ENCODE measurements at places on chromosomes 11 and 22.
A peak's percentile ranks its signal among the peaks of the same experiment; 100 is the strongest.

- DNase-seq, result peak; percentile 86
Measured at GRCh38 chr22:37019309-37020191, at the start of the genes MPST and TST. Gene MPST (plus strand): TSS chr22:37019742. CDS start chr22:37019837, 95 bp downstream. Gene TST (minus strand): TSS chr22:37019447. CDS start chr22:37018732, 715 bp downstream.

GRCh38 chr11:69321877-69322361 lies 28.0 kb downstream of the MYEOV start:
- DNase-seq, result peak; percentile 95

DNA sequence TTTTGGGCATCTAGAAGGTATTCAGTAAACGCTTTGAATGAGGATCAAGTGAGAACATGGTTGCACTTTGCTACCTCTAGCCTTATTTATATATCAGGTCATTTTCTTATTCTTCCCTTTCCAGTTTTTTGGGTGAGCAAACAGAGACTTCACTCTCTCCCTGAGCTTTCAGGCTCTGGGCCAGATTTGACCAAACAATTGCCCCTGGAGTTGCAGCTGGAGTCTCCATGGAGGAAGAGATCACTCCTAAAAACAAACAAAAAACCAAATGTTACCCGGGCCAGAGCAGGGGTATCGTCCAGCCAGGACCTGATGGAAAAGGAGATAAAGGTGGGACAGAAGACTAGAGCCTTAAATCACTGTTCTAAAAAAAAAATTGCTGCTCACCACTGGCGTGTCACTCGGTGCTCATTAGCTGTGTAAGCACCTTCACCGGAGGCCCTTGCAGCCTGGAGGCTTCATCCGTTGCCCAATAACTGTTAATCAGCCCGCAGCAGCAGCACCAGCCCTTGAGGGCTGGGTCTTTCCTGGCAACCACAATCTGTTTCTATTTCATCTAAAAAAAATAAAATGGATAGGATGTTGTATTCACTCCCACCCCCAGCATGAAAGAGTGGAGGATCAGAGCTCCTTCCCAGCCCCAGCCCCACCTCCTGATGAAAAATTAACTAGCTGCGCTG lies 125.0 kb downstream of the PKNOX2 start:
- no peak for DNase-seq

GRCh38 chr11:119520966-119521365 lies 98.0 kb upstream of the THY1 start:
- DNase-seq, result no peak

GRCh38 chr22:48748113-48748859 lies 1079.4 kb downstream of the BRD1 start:
- no peak for DNase-seq

DNA sequence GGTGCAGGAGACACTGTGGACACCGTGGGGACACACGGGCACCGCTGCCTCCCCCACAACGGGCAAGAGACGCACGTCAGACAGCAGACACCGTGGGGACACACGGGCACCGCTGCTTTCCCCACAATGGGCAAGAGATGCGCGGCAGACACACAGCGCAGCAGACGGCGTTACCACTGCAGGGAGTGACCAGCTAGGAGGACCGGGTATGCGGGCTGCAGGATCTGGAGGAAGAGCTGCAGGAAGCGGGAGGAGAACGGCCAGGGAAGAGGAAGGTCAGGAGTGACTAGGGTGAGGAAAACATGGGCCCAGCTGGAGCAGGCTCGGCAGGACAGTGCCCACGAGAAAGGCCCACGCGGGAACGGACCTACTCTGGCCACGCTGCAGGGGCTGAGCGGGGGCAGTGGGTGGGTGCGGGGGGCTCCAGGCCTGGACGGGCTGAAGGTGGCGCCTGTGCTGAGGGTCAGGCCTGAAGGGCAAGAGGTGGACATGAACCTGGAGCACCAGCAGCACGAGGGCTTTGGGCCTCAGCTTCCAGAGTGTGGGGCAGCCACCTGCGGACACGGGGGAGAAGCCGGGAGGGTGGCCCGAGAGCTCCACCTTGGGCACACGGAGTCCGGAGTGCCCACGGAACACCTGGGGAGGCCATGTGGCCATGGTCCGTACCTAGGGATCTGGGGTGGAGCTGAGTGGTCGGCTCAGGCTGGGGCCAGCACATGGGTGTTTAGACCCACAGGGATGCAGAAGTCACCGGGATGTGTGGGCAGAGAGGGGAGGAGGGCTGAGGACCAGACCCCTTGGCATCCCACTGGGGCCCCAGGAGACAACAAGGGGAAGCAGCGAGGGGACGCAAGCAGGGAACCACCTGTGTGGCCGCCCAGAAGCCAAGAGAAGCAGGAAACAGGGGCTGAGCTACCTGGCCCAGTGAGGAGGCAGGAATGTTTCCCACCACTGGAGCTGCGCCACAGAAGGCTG lies 16.5 kb downstream of the TOLLIP start:
- no peak for DNase-seq

DNA sequence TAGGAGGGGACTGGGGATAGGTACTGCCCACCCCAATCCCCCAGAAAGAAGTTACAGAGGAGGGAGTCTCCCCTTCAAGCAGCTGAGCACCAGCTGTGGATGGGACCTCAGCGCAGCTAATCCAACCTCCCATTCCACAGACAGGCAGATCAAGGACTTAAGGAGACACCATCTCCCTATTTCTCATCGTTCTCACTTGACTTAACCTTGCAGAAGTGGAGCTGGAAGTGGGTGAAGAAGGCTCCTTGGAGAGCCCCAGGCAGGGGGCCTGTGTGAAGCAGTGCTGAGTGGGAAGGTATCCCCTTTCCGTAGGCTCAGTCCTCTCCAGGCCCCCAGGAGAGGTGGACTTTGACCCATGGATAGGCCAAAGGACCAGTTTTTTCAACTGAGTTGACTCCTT lies 27.3 kb downstream of the USP35 start:
- DNase-seq, result no peak

GRCh38 chr11:106398502-106399075 lies 321.1 kb downstream of the AASDHPPT start:
- peak; percentile 76 for DNase-seq

DNA sequence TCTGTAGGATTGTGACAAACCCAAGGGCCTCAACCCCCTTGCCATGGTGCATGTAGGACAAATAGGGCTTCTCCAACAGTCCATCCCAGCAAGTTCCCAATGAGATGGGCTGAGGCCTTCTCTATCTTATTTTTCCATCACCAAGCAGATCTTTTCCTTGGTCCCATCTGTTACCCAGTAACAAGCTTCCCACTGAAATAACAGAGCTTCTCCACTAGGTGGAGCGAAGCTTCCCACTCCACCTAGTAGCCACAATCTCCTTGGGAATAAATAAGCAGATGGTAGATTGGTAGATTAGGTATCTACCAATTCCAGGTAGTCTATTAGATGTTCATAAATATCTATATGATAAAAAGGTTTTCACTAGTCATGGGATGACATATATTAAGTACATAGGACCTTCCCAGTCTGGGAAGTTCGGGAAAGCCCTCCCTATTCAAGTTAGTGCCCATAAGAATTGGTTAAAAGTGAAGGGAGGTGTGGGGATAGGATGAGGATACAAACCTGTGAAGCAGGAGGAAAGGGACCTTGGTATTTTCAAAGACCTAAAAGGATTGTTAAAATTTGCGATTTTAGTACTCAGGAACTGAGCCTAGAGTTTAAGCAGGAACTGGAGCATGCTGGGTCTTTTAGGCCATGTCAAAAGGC lies 5.9 kb upstream of the OR52L1 start:
- peak; percentile 0 for DNase-seq

GRCh38 chr22:22692707-22693530 lies 48.5 kb downstream of the GGTLC2 start:
- DNase-seq, result peak; percentile 79

GRCh38 chr11:19430754-19431398 lies 190.1 kb upstream of the E2F8 start:
- DNase-seq, result peak; percentile 38

- DNase-seq, result no peak
Measured at GRCh38 chr11:130170345-130170744, 10.8 kb downstream of the ST14 start.

DNA sequence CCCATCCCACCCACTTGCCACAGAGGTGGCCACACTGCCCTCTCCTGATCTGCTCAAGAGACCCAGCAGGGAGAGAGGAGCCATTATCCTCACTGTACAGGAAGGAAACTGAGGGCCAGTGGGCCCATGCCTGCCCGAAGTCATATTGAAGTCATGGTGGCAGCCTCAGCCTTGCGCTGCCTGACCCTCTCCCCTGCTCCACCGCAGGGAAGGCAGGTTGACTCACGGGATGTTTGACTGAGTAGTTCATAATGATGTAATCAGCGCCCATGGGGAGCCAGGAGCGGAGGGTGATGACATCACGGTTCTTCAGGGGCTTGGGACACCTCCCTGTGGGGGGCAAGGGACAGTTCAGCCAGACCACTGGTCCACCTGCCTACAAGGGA lies 6.1 kb upstream of the ARAP1 start:
- peak; percentile 33 for DNase-seq

DNA sequence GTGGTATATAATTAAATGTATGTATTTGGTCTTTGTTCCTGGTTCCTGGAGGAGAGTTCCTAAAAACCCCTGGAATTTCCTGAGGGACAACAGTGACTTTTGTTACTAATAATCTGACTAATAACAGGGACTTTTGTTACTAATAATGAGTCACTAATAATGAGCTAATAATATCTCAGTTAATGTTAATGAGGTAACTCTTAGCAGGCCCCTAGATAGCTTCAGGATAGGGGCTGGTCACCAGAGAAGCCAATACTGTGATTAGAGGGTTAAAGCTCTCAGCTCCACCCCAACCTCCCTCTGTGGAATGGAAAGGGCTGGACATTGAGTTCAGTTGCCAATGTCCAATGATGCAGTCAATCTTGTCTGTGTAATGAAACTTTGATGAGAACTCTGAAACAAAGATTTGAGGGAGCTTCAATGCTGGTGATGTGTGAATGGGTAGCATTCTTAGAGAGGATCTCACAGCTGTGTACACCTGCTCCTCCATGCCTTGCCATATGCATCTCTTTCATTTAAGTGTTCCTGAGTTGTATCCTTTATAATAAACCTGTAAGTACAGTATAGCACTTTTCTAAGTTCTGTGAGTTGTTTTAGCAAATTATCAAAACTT lies 1431.4 kb upstream of the TENM4 start:
- DNase-seq, result no peak
